ENCODE measurements at places on chromosomes 16 and 17.

DNA sequence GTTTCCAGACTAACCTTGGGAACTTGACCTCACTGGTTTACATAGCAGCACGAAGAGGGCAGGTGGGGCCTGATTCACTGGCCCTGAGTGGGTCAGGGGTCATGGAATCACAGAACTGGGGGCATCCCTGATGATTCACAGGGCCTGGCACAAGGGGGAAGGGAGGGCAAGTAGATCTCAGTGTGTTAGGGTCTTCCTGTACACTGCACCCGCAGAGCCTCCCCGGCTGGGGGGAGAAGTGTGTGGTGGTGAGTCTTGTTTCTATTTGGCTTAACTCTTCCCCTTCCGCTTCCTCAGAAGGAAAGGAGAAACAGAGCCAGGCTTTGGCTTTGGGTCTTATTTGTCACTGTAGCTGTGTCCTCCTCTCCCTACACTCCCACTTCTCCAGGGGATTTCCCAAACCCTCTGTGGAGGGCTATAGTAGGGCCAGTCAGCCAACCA, 3.7 kb downstream of the STARD3 start:
- DNase-seq, result no peak

- DNase-seq, result no peak
Measured at GRCh38 chr16:27795992-27796614, 246.2 kb downstream of the KATNIP start.

DNA sequence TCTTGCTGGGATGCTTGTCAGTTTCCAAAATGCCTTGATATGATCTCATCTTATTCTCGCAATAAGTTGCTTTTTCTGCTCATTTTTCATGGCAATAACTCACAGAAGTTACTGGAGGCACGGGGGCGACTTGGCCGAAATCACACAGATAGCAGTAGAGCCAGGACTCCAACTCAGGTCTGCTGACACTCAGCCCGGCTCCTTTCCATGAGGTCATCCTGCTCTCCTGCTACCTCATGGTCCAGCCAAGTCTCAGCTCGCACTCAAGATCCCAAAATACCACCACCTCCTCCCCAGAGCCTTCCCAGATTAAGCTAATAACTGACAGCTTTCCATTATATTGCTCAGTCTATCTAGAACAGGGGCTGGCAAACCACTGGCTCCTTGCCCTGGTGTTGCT, 269.5 kb downstream of the MAP2K4 start:
- no peak for DNase-seq

DNA sequence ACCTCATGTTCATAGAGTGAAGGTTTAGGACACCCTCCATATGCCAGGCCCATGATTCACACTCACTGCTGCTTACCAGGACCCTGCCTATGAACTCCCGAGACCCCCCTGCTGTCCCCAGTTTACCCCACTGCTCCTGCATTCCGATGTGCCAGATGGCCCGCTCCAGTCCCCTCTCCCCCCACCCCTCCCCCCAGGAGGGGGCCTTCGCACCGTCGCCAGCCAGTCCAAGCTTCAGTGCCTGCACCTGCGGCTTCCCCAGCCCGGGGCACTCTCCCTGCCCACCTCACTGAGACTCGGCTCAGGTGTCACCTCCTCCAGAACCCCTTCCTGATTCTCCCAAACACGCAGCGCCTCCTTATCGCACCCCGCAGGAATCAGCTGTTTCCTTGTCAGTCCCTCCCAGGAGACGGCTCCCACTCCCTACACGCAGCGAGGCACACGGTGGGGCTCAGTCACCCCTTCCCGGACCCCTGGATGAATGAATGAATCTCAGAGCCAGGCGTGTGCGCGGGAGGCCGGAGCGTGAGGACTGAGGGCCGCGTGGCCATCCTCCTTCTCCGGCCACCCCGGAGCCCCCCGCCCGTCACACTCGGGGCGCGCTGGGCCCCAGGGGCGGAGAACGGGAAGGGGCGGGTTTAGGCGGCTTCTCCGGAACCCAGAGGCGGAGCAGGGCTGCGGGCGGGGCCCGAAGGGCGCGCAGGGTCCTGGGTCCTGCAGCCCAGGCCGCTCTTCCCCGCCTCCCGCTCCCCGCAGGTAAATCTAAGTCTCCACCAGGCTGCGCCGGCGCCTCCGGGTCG, 1.6 kb downstream of the MYO1C start:
- DNase-seq, result no peak

- DNase-seq, result no peak
Measured at GRCh38 chr17:4539025-4539424, 16.2 kb downstream of the MYBBP1A start.

GRCh38 chr17:68710976-68711375, 109.8 kb upstream of the FAM20A start:
- no peak for DNase-seq

DNA sequence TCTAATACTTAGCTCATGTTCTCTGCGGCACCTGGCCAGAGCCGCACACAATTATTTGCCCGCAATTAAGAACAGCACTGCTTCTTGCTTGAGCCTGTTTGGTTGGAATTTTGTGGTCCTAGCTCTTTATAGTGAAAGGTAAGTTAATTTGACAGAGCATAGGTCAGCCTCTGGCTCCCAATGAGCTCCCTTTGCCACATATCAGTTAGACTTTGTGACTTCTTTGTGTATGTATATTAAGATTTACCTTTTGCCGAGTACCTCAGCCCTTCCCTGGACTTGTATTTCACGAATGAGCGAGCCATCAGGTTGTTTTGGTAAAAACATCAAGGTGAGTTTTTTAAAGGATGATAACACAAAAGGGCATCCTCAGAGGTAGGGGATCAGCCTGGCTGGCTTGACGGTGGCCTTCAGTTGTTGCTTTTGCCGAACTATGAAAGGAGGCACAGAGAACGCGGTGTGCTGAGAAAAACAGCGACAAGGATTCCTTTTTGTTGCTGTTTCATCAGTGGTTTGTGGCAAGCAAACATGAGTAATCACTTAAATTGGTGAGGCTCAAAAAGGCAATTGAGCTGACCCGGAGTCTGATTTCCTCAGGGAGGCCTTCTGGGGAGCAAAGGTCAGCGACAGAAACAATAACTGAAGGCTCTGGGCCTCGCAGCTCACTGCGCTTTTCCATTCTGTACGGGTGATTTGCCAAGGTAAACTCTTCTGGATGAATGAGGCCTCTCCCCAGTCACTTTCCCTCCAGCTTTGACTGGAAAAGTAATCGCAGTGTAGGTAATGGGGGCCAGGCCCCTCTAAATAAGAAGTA, 163.6 kb downstream of the HS3ST3A1 start:
- no peak for DNase-seq

- no peak for DNase-seq
Measured at GRCh38 chr16:62676306-62676705, 640.1 kb upstream of the CDH8 start.

- peak; percentile 70 for DNase-seq
Measured at GRCh38 chr17:7716901-7717755, at the start of gene DNAH2. TSS of gene DNAH2 (plus strand) at chr17:7717744. CDS start at chr17:7719735, 1,991 bp downstream.

- no peak for DNase-seq
Measured at GRCh38 chr17:39706921-39707337, 7.1 kb downstream of the ERBB2 start.

- no peak for DNase-seq
Measured at GRCh38 chr16:73529303-73530012, 481.5 kb upstream of the ZFHX3 start.

DNA sequence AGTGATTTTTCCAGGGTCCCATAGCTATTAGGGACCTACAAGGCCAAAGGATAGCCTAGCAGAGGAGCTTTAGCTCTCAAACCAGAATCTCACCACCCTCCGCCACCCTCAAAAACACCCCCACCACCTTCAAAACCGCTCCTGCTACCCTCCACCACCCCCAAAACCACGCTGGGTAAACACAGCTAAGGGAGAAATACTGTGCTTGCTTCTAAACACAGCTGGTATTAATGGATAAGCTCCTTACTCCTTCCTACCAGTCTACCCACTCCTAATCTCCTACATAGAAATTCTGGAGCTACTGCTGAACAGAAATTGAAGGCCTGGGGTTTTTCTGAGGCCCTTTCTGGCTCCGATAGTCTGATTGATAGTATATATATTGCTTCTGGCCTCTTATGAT, 2.2 kb upstream of the LPCAT2 start:
- no peak for DNase-seq

DNA sequence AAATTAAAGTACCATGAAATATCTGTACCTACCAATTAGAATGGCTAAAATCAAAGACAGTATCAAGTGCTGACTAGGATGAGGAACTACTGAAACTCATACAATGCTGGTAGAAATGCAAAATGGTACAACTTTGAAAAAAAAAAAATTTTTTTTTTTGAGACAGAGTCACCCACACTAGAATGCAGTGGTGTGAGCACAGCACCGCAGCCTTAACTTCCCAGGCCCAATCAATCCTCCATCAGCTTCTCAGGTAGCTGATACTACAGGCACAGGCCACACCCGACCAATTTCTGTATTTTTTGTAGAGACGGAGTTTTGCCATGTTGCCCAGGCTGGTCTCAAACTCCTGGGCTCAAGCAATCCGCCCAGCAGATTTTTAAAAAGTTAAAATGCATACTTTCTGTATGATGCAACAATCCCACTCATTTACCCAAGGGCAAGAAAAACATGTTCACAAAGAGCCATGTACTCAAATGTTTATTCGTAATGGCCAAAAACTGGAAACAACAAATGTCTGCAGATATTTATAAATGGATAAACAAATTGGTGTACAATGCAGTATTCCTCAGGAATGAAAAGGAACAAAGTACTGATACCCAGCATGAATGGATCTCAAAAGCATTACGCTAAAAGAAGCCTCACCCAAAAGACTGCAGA, 8.7 kb downstream of the SMURF2 start:
- DNase-seq, result no peak

DNA sequence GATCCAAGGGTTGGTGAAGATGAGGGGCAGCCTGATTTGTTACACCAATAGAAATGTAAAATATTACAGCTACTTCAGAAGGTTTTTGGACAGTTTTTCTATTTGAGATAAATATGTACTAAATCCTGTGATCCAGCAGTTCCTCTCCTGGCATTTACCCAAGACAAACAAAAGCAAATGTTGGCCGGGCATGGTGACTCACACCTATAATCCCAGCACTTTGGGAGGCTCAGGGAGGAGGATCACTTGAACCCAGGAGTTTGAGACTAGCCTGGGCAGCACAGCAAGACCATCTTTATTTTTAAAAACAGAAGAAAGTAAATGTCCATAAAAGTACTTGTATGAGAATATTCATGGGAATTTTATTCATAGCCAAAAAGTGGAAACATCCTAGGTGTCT, 64.8 kb upstream of the MRC2 start:
- peak; percentile 20 for DNase-seq

DNA sequence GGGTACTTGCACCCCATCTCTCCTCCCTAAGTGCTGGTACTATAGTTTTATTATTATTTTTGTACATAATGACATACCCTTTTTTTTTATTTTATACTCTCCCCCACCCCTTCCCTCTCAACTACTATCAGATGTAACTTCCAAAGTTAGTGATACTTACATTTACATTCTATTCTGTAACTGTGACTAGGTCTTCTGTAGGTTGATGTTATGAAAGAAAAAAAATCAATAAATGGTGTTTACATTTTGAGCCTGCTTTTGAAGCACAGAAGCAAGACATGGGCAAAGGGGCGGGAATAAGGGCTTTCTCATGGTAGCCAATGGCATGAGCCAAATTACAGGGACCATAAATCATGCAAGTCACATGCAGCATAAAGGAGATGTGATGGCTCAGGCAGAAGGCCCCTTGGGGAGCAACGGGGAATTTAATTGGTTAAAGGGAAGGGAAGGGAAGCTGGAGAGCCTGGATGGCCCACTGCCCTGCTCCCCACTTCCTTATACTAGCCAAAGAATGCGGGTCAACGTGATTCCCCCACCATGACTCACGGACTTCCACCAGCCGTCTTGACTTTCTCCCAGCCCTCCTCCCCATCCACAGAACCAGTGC, 2.4 kb upstream of the ACSF2 start:
- DNase-seq, result peak; percentile 86

DNA sequence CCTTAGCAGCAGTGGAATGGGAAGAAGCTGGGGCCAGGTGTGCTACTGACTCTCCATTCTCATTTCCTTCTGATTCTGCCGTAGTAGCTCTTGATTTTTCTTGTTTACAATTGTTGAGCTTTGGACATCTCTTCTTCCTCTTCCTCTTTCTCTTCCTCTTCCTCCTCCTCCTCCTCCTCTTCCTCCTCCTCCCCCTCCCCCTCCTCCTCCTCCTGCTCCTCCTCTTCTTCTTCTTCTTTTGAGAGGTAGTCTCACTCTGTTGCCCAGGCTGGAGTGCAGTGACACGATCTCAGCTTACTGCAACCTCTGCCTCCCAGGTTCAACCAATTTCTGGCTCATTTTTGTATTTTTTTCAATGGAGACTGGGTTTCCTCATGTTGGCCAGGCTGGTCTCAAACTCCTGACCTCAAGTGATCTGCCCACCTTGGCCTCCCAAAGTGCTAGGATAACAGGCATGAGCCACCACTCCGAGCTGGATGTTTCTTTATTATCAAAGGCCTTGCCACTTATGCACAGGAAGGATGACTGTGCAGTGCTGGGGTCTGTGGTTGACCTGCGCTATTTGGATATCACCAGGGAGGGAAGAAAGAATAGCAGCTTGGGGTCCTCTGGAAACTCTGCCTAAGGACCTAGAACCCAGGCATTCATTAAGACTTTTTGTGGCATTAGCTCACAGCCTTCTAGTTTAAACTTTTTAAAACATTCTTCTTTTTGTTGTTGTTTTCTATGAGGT, 127.8 kb upstream of the KCNJ16 start:
- no peak for DNase-seq

DNA sequence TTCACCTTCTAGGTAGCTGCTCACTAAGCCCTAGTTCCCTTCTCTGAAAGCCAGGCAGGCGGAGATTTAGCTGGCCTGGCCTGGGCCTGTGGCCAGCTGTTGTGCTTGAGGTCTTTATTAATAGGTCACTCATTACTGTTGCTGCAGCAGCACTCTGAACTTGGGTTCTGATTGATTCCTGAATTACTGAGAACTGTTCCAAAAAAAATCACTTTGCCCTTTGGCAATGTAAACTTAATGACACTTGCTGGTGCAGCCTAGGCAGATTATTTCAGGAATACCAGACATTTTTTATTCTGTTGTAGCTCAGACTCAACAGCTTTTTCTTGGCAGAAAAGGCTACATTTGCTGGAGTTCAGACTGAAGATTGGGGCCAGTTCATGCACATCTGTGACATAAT, 2.7 kb downstream of the TOM1L1 start:
- DNase-seq, result no peak

DNA sequence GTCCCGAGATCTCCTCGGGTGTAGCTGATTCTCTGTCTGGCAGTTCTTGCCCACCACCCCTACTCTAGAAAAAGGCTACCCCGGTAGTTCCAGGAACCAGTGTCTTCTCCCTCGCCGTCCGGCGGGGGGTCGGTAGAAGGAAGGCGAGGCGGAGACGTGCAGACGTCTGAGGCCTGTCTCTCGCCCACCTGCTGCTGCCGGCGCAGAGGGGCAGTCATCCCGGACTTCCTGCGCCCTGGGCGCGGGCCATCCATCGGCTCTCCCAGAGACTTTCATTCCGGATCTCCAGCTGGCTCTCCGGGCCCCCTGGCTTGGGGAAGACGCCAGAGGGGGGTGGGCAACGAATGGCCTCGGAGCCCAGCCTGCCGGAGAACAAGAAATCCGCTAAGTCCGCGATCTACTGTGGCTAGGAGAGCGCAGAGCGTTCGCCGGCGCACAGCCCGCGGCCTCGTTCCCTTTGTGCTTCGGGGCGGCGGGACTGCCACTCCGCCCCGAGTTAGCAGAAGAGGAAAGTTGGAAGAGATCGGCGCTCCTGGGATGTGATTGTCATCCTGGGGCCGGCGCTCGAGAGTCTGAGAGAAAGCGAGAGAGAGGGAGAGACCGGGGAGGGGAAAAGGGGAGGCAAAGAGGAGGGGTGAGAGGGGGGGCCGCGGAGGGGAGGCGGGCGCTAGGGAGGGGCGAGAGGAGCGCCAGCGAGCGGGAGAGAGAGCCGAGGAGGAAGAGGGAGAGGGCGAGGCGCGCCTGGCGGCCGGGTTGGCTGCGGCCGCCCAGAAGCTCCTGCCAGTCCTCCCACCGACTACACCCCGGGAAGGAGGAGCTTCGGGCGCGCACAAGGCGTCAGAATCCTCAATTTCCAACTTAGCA, at the start of gene IRX5:
IRX5 (plus strand) TSS at position 861 of the 864 bp plus-strand sequence. CDS start 334 bp downstream, outside the sequence.
- peak; percentile 85 for DNase-seq

Measured in GM04503 (cell line).